ENCODE measurements at places on chromosomes 4 and X.

DNA sequence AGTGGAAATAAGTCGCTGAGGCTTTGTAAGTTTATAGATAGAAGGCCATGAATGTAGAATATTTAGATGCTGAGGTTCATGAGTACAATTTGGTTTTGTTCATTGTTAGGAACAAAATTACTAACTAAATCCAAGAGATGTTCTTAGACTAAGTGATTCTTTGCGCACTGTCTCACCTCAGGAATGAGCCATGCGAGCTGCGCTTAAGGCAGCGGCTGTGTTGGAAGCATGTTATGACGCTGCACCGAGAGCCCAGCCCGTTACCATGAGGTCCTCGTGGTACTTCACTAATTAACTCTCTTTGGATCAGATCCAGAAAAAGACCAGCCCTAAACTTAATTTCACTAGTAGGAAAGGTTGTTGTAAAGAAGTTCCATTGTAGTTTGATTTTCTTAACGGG is 166.2 kb downstream of the RAPGEF2 start:
- no peak for DNase-seq

GRCh38 chrX:68440940-68441339 is 7.6 kb upstream of the OPHN1 start:
- peak; percentile 80 for DNase-seq

GRCh38 chr4:123553279-123553678 is 156.7 kb downstream of the SPRY1 start:
- DNase-seq: no peak

DNA sequence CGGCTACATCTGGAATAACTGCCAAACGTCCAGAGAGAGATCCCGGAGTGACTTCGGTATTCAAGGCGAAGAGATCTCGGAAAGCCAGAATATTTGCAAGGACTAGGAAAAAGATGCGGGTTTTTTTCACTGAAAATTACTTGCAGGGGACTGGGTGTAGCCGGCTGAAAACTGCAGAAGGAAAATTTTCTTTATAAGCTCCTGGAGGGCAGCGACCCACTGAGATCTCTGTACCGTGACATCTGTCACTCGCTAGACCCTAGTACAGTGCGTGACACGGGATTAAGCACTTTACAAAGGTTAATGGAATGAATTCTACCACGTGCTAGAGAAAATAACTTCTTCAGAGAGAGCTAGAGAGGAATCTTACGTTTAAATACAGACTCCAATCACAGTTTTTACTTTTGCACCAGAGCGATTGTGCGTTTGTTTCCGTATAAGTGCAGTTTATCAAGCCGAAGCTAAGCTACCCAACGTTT is 1.1 kb upstream of the LCORL start:
- DNase-seq: peak; percentile 89

DNA sequence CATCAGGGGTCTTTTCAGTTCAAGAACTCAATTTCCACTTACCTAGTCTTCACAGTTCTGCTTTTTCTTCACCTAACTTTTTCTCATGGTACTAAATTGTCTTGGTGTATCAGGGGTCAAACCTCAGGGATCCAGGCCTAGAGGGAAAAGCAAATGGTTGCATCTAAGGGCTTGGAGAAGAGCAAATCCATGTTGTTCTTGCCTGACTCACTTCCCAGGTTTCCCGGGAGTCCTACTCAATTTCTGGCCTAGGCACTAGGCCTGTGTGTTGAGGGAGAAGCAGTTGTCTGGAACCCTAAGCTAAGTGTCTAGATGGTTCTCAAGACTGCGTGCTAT is 191.9 kb upstream of the STK26 start:
- DNase-seq: peak; percentile 29

- DNase-seq: no peak
These were observed 8.6 kb downstream of the USP11 start for GRCh38 chrX:47241201-47242011.

GRCh38 chr4:128796934-128797333 is 12.6 kb upstream of the JADE1 start:
- DNase-seq: no peak

- no peak for DNase-seq
These were observed 12.5 kb upstream of the ART3 start for GRCh38 chr4:76061982-76062381.

DNA sequence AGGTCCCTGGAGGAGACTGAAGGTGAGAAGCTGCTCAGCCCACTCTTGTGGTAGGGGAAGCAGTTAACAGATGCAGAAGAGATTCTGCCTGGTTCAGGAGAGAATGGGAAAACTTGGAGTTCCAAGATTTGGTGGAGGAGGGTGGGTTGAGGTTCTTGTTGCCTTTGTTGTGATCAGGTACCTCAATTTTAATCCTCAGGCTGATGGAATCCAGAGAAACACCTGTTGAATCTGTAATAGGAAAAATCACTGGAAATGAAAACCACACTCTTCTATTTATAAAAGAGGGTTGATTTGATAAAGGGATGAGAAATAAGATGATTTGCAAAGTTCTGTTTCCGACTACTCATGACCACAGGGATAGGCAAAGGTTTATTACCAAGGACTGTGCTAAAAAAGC is 132.1 kb downstream of the EDA start:
- DNase-seq: no peak

DNA sequence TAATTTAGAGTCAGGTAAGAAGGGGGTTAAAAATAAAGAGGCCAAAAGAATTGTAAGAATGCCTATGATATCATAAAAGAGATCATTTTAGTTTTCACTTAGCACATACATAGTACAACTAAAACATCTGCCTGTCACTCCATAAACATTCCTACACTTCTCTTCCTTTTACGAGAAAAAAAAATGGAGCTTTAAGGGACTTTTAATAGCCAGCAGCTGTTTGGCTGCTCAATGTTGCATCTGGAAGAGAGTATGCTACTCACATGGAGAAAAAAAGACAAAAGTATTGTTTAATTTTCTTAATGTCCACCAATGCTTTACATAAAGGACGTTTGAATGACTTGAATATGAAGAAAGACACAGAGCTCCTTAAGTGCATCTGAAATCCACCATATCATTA is 48.7 kb upstream of the TNIP3 start:
- DNase-seq: no peak

GRCh38 chr4:1478766-1479355 is 72.6 kb upstream of the NKX1-1 start:
- no peak for DNase-seq

- DNase-seq: peak; percentile 54
These were observed 67.3 kb downstream of the AFAP1 start for GRCh38 chr4:7872264-7872771.

DNA sequence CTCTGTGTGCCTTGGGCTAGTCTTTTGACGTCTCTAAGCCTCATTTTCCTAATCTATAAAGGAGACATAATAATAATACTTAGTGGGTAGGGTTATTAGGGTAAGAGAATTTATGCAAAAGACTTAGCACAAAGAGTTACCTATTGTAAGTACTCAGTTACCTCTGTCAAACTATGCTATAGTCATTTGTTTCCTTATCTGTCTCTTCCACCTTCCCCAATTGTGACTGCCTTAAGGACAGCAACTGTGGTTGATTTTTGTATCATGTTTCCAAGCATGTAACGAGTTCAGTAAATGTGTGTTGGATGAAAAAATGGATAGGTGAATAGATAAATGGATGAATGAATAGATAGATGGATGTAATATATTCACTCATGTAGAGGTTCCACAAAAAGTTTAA is 48.1 kb downstream of the WDR19 start:
- no peak for DNase-seq

DNA sequence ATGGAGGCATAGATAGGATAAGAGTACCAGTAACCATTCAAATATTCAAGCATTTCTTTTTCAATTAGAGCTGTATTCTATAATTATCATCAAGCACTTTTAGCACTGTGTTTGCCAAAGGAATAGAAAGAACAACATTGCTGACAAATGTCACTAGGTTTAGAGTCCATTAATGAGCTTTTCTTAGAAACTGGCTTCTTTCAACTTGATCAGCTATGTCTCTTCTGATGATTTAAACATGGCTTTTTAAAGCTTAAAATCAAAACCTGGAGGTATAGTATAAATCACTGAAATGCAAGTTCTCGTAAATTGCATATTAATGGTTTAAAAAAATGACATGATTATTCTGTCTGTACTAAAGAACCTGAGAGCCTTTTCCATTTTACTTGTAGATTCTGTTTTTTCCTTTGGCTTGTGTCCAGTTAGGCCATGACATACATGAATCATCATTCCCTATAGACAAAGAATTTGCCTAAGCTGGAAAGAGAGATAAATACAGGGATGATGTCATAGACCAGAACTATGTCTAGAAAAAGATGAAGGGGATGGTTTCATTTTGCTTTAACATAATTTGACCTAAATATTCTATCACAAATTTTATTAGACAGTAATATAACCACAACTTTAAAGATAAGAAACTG is 340.1 kb upstream of the CTSO start:
- DNase-seq: no peak

- DNase-seq: no peak
These were observed 68.7 kb downstream of the ADRA2C start for GRCh38 chr4:3834663-3835521.

- DNase-seq: no peak
These were observed 35.6 kb downstream of the STEEP1 start for GRCh38 chrX:119529345-119530276.

- peak; percentile 5 for DNase-seq
These were observed 103.7 kb downstream of the RBM47 start for GRCh38 chr4:40525752-40526598.

DNA sequence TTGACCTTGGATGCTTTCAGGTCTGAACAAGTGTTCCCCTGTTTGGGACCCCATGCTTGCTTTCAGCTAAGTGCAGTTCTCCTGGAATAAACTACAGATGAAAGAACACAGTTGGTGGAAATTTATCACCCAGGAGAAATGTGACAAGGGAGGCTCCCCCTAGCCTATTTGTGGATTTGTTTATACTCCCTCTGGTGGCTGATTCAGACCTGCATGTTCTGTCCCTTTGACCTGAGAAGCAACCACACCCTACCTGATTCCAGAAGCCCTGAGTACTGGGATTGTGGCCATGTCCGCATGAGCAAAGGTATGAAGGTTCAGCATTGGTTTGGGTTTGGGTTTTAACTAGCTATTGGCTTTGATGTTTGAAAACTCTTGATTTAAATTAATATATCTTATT is 440.9 kb downstream of the MID1IP1 start:
- peak; percentile 71 for DNase-seq

- peak; percentile 7 for DNase-seq
These were observed 1651.9 kb downstream of the C4orf33 start for GRCh38 chr4:130747842-130748241.

- DNase-seq: no peak
These were observed 1186.1 kb downstream of the NLGN4X start for GRCh38 chrX:5042563-5042962.

- DNase-seq: no peak
These were observed 137.5 kb downstream of the ZNF674 start for GRCh38 chrX:46407753-46408130.

- DNase-seq: peak; percentile 14
These were observed 131.4 kb downstream of the KLHL13 start for GRCh38 chrX:117985241-117985640.

DNA sequence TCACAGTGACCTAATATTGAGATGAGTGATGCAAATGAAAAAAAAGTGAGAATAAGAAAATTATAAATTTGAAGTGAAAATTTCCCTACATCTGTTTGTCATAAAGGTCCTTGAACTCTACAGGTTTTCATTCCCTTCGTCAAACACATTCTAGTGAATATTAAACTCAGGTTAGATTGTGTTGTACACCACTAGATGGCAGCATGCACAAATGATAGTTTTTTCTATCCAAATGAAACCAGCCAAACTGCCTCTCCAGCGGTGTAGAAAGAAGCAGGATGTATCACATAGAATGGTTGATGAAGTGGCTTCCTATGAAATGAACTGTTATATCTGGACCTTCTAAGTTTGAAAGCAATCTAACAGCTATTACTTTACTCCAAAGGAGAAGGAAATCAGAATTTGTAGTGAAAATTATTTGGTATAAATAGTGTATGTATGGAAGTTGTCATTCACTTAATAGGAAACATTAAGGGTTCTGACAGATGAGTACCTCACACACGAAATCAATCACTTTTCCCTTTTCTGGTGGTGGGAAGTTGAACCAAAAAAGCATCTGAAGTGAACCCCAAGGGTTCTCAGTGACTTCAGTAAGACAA is 382.7 kb downstream of the UNC5C start:
- DNase-seq: peak; percentile 86

DNA sequence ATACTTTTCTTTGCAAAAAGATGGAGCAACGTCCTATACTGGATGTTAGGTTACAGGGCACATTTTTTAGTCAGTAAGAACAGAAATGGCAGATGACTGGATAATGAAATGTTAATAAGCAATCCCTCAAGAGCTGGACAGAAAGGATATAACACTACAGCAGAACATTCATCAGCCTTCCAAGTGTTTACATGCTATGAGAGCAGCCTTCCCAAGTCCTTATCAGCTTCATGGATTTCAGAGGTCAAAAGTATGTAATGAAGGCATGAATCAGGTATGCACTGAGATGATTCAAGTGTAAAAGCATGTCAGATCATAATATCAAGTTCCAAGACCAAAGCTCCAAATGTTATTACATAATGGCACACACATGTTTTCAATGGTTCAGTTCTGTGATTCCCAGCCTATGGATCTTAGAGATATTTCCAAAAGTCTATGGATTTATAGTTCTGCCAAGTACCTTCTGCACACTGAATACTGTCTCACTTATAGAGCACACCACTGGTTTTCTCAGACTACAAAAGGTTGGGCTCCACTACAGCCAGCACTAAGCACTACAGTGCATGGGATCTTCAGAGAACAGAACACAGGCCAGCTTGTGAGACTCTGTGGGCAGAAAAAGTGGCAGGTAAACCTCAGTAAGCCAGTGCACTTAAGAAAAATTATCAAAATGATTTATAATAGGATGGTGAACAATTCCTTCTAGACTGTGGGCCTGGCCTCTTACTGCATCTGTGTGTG is 49.2 kb downstream of the GPC4 start:
- DNase-seq: no peak

DNA sequence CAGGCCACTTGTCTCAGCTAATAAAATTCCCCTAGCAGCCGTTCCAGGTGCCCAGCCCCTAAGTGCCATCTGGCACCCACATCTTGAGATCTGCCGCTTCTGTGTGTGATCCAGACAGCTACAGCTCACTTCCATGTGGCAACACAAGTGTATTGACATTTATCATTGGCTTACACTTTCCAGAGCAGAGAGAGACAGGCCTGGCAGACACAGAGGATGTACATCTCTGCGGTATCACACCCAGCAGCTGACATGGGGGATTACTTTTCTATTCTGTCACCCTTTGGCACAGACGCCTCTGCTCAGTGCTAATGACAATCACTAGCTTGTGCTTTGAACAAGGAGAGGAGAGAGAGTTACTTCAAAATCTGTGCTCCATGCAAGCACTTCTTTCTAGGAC is 195.9 kb downstream of the KDR start:
- no peak for DNase-seq
